Stimulated activated CD8-positive, alpha-beta memory T cell treated with anti-CD3 and anti-CD28 coated beads, Interleukin-4, amount 100 ng/mL, for 48 hours (primary cell): ENCODE measurements at places on chromosomes 2 and 18.

- DNase-seq, result no peak
Observed at GRCh38 chr18:2536493-2536892, 34.8 kb downstream of the METTL4 start.

- no peak for DNase-seq
Observed at GRCh38 chr2:36371928-36372391, 16.4 kb downstream of the CRIM1 start.

DNA sequence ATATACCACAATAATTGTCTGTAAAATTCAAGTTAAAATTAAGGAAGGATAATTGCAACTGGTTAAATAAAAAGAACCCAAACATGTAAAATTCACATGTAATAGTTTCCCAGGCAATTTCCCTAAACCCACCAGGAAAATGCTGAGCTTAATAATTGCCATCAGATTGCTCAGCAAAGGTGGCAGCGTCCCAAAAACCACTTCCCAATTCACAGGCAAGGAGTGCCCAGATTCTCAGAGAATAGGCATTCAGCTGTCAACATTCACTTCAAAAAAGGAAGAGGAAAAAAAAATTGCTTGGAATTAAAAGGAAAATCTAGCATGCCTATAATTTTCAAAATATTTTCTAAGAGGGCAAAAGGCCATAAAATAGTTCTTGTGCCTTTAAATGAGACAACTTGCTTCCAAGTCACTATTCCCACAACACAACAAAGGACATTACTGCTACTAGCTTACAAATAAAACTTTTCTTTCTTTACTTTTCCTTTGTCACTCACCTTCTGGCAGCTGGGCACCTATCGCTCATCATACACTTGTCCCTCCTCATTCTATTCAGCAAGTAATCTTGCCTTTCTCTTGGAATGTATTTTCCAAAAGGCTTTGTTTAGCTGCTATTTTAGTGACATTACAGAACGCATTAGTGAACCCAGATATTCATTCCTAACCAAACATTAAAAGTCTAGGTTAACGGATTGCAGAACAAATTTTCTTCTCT lies 15.2 kb downstream of the SRBD1 start:
- DNase-seq, result no peak

GRCh38 chr2:238263204-238264071 lies 23.6 kb upstream of the HES6 start:
- DNase-seq, result peak; percentile 82

DNA sequence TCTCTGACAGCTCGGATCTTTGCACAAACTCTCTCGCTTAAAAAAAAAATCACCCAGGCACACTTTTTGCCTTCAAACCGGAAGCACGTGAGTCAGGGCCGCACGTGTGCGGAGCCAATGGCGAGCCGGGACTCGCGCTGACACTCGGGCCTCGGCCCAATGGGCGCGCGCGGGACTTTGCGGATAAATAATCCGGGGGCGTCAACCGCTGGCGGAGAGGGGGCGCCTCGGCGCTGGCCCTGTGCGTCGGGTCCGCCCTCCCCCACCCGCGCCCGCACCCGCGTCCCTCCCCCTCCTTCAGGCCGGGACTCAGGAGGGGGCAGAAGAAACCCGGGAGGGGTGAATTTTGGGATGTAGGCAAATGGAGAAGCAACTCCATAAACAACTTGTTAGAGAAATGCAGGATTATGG lies 319 bp upstream of the EN1 start:
- peak; percentile 41 for DNase-seq

DNA sequence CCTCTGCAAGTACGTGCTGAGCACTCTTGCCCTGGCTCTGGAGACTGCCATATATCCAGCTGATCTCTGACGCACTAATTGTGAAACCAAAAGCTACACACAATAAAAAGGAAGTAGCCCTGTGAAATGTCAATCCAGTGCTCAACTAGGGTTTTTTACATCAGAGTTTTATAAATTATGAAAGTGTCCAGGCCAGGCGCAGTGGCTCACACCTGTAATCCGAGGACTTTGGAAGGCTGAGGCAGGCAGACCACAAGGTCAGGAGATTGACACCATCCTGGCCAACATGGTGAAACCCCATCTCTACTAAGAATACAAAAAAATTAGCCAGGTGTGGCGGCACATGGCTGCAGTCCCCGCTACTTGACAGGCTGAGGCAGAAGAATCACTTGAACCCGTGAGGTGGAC lies 24.5 kb upstream of the PEX13 start:
- DNase-seq, result no peak
